ENCODE measurements at places on chromosomes 6 and 20. TPM values are rescaled to one million over a fixed set of nuclear protein-coding genes. Genes with fewer than 3 reads are reported as not detected.
A peak's percentile ranks its signal among the peaks of the same experiment; 100 is the strongest.

- DNase-seq = no peak
Observed at GRCh38 chr6:91485047-91485446, 898.2 kb upstream of the MAP3K7 start.

- DNase-seq = no peak
Observed at GRCh38 chr6:80579391-80580023, 473.0 kb downstream of the BCKDHB start.

GRCh38 chr6:140061110-140062042, 686.9 kb upstream of the CITED2 start:
- no peak for DNase-seq

- DNase-seq = no peak
Observed at GRCh38 chr20:59008715-59009336, 1.8 kb upstream of the CTSZ start.

DNA sequence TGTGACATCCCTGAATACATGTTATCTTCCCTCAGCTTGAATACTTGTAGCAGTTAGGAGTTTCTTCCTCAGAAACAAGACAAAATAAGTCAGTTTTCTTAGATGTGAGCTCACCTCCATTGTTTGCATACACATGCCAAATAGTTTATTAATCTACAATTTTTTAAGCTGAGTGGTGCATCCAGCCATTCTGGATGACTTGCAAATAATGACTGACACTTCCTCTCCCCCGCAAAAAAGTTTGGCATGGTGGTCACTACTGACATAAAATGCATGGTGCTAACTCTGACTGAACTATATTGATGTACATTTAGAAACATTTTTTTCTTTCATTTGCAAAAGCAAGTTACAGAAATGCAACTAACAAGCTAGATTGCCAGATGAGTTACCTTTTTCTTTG, 55.5 kb downstream of the CYB5R4 start:
- DNase-seq = no peak

- no peak for DNase-seq
Observed at GRCh38 chr20:31568041-31568731, 36.9 kb upstream of the ID1 start.

- DNase-seq = peak; percentile 8
Observed at GRCh38 chr20:39264506-39265172, 302.5 kb downstream of the DHX35 start.

DNA sequence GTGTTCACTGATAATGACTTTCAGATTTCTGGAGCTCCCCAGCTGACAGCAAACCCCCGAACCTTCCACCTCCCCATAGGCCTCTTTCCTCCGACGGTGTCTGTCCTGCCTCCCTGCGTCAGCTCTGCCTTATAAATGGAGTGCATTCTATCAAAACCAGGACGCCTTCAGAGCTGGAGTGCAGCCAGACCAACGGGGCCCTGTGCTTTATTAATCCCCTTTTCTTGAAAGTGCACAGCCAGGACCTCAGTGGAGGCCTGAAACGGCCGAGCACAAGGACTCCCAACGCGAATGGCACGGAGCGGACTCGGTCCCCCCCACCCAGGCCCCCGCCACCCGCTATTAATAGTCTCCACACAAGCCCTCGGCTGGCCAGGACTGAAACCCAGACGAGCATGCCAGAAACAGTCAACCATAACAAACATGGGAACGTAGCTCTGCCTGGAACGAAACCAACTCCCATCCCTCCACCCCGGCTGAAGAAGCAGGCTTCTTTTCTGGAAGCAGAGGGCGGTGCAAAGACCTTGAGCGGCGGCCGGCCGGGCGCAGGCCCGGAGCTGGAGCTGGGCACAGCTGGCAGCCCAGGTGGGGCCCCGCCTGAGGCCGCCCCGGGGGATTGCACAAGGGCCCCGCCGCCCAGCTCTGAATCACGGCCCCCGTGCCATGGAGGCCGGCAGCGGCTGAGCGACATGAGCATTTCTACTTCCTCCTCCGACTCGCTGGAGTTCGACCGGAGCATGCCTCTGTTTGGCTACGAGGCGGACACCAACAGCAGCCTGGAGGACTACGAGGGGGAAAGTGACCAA, 42.3 kb upstream of the NAA20 start:
- DNase-seq = peak; percentile 86

GRCh38 chr20:21109144-21109543, 3.0 kb upstream of the LINC00237 start:
- DNase-seq = no peak

DNA sequence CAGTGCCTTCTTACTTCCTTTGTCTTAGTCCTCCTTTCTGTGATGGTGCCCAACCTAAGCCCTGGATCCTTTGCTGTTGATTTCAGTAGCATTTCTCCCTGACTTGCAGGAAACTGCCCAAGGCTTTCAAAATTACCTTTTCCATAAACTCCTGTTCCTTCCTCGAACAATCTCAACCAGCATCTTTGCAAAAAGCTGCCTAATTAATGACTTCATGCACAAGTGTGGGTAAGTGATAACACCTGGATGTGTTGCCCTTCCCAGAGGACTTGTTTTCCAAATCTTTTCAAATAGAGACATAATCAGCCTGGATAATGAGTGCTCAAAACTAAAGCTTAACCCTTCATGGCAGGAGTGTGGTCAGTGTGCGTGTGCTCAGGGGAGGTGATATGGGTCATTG, 118.0 kb downstream of the PCSK2 start:
- DNase-seq = no peak

DNA sequence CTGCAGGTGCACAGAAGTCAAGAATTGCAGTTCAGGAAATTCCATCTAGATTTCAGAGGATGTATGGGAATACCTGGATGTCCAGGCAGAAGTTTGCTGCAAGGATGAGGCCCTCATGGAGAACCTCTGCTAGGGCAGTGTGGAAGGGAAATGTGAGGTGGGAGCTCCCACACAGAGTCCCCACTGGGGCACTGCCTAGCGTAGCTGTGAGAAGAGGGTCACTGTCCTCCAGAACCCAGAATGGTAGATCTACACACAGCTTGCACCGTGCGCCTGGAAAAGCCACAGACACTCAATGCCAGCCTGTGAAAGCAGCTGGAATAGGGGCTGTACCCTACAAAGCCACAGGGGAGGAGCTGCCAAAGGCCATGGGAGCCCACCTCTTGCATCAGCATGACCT, 681.4 kb downstream of the EPHA7 start:
- no peak for DNase-seq

GRCh38 chr6:213284-213683, 79.0 kb upstream of the DUSP22 start:
- DNase-seq = no peak

DNA sequence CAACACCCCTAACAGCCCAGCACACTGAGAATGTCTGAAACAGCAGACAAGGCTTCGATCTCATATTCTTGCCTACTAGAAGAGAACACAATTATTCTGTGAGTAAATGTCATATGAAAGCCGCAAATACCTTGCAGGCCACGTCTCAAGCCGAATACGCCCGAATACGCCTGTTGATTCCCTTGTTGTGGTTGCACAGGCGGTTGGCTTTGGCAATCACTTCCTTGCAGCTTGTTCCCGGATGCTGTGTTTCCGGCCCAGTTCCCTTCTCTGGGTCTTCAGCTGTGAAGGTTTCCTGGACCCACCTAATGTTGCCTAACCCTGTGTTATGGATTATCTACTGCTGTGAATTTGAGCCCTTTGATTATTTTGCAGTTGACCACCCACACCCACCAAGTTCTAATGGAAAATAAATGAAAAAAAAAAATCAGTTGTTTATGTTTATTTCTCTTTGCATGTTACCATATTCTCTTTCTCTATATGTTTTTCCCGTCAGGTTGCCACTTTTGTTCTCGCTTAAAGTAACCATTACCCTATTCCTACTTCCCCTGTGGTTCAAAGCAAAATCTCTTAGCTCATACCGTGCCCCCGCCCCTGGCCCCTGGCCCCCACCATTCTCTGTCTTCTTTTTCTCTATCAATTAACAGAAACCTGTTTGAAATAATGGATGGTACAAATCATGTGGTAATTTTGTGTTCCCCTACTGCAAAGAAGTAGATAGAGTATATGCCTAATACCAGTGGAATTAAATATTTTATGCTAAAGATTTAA, 172.4 kb downstream of the ADGB start:
- no peak for DNase-seq

DNMT3B gene
- total RNA-seq = 3.3 TPM

PAK5 gene
- total RNA-seq = 0.21 TPM

USP49 gene
- total RNA-seq = 1.4 TPM

KIF13A gene
- 12.7 TPM for total RNA-seq

POM121L2 gene
- not detected for total RNA-seq

COL9A1 gene
- not detected for total RNA-seq

POU3F2 gene
- 0.14 TPM for total RNA-seq

MYLK2 gene
- total RNA-seq = 0.14 TPM

HEY2 gene
- total RNA-seq = not detected

SMOC2 gene
- total RNA-seq = 0.66 TPM

COMMD7 gene
- total RNA-seq = 17.4 TPM

PSORS1C1 gene
- 0.06 TPM for total RNA-seq
